ENCODE measurements at places on chromosomes 4 and X.

GRCh38 chrX:44228621-44229020 lies 114.9 kb downstream of the EFHC2 start:
- DNase-seq, result no peak

DNA sequence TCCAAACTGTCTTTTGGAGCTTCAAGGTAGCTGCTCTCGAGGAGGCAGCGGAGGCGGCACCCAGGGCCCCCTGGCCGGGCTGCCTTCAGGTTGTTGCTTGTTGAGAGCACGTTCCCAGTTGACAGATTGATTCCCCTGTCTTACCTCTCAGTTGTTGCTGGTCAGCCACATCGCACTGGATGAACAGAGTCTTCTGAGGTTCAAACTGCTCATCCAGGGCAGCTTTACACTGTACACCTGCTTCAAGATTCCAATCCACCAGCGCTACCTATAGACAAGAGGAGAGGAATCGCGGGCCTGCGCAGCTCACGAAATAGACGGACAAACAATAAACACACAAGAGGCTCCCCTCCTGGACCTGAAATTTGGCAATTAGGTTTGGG lies 497 bp downstream of the HPGD start:
- DNase-seq, result no peak

DNA sequence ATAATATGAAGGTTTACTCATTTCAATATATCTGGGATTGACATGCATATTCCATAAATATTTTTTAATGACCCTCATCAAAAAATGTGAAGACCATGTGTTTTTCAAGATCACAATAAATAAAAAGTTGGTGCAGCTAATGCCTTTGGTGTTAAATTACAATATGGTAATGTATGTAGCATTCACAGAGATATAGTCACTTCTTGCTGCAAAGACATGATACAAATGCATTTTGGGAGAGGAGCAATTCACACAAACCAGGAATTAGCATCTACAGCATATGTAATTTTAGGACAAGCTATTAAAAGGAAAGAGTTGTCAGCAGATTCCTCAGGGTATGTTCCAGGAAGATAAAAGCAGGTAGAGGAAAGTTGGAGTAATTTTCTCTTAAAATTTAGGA lies 734.5 kb upstream of the HTR2C start:
- DNase-seq, result no peak

- DNase-seq, result no peak
Measured at GRCh38 chr4:147479786-147480185, 1.1 kb upstream of the EDNRA start.

DNA sequence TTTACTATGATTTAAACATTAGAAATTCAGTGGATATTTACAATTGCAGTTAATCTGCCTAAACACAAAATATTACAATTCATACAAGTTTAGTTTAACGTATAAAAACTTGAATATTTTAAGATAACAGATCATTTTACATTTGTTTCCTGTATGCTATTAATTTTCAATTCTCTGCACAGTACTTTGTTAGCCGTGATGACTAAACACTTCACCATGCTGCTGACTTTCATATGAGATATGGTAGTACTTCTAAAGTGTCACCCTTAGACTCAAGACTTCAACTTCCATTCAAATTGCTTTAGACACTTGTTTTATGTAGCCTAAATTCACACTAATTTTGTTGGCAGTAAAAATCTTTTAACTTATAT lies 1646.4 kb upstream of the ADGRL3 start:
- DNase-seq, result no peak

GRCh38 chr4:184824081-184824775 lies 1.5 kb downstream of the ACSL1 start:
- DNase-seq, result no peak

DNA sequence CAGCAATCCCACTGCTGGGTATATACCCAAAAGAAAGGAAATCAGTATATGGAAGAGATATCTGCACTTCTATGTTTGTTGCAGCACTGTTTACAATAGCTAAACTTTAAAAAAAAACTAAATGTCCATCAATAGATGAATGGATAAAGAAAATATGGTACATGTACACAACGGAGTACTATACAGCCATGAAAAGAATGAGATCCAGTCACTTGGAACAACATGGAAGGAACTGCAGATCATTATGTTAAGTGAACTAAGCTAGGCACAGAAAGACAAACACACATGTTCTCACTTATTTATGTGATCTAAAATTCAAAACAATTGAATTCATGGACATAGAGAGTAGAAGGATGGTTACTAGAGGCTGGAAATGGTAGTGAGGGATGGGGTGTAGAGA lies 400.7 kb downstream of the ZNF674 start:
- DNase-seq, result no peak

DNA sequence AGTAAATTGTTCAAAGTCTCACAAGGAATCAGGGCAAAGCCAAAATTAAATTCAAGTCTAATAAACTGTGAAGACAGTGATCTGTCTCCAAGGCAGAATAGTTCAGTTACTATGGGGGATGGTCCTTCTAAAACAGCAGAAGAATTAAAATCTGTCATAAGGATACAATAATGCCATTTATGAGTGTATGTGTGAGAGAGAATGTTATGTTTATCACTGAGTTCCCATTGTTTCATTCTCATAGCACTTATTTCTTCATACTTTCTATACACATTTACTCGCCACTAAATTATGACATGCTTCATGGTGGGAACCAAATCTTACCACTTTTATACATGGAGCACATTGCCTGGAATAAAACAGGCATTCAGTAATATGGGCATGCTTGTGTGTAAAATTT lies 102.5 kb downstream of the AMMECR1 start:
- DNase-seq, result no peak

DNA sequence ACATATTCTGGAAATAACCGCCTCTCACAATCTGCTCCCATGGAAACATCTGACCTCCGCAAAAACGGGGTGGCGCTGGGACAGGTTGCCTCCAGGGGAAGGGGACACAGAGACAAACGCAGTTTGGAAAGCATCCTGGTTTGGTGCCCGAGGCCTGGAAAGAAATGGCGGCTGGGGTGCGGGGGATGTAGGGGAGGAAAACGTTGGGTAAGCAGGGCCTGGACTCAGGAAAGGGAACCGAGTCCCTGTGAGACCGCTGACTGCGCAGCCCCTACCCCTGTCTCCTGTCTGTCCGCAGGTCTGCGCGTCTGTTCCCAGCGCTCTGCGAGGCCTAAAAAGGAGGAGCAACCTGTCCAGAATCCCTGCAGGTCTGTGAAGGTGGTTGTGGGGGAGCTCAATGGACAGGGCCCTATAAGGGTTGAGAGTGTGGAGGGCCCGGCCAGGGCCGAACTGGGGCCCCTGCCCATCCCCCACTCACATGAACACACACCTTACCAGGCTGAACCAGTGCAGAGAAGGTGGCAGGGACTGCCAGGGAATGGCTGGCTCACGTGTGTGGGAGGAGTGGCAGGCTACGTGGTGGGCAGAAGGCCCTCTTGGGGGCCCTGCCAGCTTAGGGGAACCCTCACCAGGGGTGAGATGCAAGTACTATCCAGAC lies 672 bp downstream of the TCEAL3 start:
- DNase-seq, result no peak

- DNase-seq, result no peak
Measured at GRCh38 chr4:113524096-113524495, 237.4 kb downstream of the CAMK2D start.

DNA sequence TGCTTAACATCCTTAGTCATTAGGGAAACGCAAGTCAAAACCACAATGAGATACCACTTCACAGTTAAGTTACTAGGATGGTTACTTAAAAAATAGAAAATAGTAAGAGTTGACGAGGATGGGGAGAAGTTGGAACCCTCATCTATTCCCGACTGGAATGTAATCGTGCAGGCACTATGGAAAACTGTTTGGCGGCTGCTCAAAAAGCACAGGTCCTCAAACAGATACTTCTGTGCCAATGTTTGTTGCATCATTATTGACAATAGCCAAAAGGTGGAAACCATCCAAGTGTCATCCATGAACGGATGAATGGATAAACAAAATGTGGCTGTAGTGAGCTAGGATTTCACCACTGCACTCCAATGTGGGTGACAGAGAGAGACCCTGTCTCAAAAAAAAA lies 11.7 kb downstream of the CTAG1B start:
- no peak for DNase-seq

GRCh38 chr4:7938266-7938608 lies 1.4 kb downstream of the AFAP1 start:
- peak; percentile 67 for DNase-seq

- DNase-seq, result no peak
Measured at GRCh38 chr4:166924424-166924823, 309.9 kb downstream of the SPOCK3 start.

DNA sequence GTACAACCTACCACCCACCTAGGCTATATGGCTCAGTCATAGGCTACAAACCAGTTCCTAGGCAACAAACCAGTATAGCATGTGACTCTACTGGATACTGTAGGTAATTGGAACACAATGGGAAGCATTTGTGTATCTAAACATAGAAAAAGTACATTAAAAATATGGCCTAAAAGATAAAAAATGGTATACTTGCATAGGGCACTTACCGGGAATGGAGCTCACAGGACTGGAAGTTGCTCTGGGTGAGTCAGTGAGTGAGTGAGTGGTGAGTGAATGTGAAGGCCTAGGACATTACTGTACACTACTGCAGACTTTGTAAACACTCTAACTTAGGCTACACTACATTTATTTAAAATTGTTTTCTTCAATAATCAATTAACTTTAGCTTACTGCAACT lies 139.2 kb upstream of the RBPJ start:
- no peak for DNase-seq

DNA sequence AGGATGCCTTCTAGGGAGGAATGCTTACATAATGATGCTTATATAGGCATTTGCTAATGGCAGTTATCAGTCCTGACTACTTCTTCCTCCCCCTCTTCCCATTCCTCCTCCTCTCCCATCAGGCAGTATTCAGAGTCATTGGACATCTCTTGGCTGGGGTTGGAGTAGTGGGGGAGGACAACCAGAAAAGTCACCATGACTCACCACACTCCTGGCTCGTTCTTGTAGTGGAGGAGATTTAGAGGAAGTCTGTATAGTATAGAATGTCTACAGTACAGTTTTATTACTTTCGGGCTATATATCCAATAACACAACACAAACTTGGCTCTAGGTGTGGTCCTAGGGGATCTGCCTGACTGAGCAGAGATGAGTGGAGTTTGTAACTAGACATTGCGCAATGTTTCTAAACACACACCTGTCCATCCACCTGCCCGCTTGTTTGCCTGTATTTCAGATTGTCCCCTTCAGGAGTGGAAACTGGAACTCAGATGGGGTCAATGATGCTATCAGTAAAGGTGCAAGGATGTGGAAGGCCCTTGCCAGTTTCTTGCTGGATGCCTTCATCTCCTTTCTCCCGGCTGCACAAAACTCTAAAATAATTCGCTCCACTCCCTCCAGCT lies 27.9 kb upstream of the KIAA1210 start:
- DNase-seq, result no peak

- DNase-seq, result no peak
Measured at GRCh38 chr4:86220121-86220520, 139.7 kb downstream of the MAPK10 start.

DNA sequence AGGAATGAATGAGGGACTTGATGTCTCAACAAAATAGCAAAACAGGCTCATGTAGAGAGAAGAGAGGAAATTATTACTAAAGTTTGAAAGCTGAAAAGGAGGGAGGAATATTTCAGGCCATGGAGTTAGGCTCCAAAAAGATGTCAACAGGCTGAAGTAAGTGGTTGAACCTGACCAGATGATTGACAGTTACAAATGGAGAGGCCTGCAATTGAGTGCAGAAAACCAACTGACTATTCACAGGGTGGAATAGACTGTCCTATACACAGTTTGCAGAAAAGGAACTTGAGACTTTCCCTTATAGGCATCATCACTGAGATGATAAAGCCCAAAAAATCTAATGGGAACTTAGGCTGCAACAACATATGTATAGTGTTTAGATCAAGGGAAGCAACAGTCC lies 233.3 kb downstream of the AR start:
- no peak for DNase-seq

- no peak for DNase-seq
Measured at GRCh38 chr4:55340266-55340665, 5.8 kb upstream of the SRD5A3 start.

- DNase-seq, result no peak
Measured at GRCh38 chr4:85867271-85867670, 392.3 kb downstream of the ARHGAP24 start.

DNA sequence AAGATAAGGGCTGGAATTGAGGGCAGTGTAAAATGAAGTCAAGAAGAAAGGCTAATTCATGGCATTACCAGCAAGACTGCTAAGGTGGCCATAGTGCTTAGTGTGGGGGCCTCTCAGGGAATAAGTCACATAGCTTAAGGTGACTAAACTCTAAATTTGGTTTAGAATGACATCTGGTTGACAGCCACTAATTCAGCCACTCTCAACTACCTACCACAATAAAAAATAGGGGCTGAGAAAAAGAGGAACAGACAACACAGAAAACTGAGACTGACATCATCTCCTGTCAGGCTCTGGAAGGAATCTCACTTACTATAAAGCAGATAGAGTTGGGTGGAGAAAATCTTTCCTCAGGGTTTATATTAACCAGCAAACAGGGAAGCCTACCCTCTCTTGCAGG lies 96.9 kb downstream of the CHRDL1 start:
- DNase-seq, result no peak

- no peak for DNase-seq
Measured at GRCh38 chr4:98744372-98745150, 86.2 kb upstream of the TSPAN5 start.

- no peak for DNase-seq
Measured at GRCh38 chr4:107888237-107888636, 43.1 kb upstream of the CYP2U1 start.

GRCh38 chrX:154025230-154025629 lies 5.5 kb upstream of the IRAK1 start:
- no peak for DNase-seq

GRCh38 chrX:72247206-72247942 lies 8.5 kb upstream of the ERCC6L start:
- no peak for DNase-seq

DNA sequence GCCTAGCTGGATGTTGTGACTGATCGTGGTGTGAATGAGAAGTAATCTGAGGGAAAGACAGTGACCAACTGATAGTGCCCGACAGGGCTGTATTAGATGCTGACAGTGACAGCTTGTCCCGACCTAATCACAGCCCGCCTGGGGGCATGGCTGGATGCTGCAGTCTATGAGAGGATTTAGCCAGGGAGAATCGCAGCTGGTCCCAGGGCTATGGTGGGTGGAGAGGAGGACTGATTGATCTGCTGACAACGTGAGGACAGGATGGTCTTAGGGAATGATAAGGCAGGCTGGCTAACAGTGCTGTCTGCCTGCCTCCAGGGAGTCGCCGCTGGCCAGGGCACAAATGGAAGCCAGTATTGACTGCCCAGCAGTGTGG lies 621 bp upstream of the SUV39H1 start:
- no peak for DNase-seq

GRCh38 chrX:29172880-29173279 lies 585.6 kb downstream of the IL1RAPL1 start:
- no peak for DNase-seq

- no peak for DNase-seq
Measured at GRCh38 chrX:126456136-126456535, 96.5 kb downstream of the DCAF12L1 start.

GRCh38 chr4:124462954-124463828 lies 249.3 kb downstream of the ANKRD50 start:
- DNase-seq, result no peak

- DNase-seq, result no peak
Measured at GRCh38 chr4:103451341-103451740, 253.2 kb upstream of the CENPE start.

- DNase-seq, result no peak
Measured at GRCh38 chrX:123075947-123076561, 108.0 kb upstream of the GRIA3 start.

GRCh38 chrX:122501652-122502051 lies 682.4 kb upstream of the GRIA3 start:
- DNase-seq, result no peak

All from retina (tissue), 1 donor.